Non-pigmented ciliary epithelial cell (primary cell): ENCODE measurements at places on chromosomes 2 and 18.

GRCh38 chr2:69846182-69847067, 17.0 kb downstream of the GMCL1 start:
- no peak for DNase-seq

DNA sequence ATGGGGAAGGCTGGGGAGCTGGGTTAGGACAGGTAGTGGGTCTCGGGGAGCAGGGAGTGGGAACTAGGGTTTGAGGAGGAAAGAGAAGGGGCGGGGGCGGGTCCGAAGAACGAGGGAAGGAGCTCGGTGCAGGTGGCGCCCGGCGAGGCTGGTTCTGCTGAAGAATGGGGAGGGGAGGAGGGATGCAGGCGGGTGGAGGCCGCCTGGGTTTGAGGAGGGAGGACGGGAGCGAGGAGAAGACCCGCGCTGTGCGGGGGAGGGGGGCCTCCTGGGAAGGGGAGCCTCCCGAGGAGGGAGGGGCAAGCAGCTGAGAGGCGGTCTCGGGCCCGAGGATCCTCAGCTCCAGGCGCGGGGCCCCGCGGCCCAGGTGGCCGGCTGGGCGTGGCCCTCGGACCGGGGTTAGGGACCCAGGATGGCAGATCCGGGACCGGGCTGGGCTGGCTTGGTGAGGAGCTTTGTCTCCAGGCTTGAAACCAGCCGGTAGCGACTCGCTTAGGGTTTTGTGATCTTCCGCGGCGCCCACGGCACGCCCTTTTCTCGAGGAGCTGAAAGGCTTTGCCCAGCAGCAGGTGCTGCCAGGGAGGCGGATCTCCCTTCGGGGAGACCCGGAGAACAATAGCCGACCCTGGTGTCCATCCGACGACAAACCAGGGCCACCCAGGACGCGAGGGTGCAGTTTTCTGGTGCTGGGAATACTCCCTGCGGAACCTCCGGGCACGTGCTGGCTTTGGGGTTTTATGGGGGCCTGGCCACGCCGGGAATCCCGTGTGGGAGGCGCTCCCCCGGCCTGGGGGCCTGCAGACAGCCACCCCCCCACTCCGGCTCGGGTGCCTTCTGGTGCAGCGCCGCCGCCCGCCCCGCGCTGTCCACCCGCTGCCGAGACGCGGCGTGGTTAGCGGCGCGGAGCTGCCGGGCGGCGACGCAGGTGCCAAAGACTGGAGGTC, 1.4 kb downstream of the DPYSL5 start:
- DNase-seq: no peak

- no peak for DNase-seq
These were observed 231.6 kb upstream of the SMAD2 start for GRCh38 chr18:48161911-48162698.

DNA sequence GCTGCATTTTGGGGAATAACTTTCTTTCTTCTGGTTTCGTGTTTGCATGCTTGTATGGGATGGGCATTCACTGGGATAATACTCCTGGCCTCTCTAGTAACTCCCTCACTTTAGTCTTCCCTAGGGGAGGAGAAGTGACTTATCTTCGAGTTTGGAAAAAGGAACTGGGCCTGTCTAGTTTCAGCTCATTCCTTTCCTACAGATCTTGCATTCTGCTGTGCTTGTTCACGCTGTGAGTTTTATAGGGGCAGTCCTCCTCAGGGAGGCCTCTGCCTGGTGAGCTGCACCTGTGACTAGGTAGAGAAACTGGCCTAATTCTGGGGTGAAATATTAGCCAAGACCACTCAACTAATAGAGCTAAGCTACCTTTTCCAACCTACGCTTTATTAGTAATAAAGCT, 50.9 kb downstream of the PHLPP1 start:
- no peak for DNase-seq

DNA sequence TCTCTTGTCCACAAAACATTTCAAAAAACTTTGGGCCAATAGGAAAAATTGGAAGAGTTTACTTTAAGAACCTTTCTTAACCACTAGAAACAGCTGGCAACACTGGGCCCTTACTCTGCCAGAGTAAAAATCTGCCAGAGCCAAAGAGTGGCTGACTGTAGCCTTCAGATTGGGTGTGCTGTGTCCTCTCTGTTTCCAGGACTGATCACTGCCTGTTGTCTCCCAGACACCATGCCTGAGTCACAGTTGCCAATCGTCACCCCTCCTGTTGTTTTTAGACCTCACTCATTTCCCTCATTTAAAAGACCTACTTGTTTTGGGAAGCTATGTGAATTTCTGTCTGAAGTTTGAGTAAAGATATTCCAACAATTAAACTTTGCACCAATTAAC, 159.1 kb downstream of the PPP1R1C start:
- no peak for DNase-seq

- no peak for DNase-seq
These were observed 884 bp downstream of the HES6 start for GRCh38 chr2:238238766-238239542.

DNA sequence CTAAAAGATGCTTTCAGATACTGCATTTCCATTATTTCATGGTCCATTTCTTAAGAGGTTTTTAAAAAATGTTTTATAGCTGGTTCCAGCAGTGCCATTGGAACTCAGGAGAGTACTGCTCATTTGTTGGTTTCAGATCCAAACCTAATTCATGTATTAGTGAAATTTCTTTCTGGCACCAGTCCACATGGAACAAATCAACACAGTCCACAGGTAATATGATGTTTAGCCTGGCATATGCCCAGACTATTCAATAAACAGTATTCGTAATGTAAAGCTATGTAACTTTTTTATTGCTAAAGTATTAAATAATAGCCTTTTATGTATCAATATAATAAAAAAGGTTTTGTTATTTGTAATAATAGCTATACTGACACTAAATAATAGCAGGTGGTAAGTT, 134.5 kb downstream of the BIRC6 start:
- no peak for DNase-seq

GRCh38 chr2:240296476-240297255, 138.8 kb upstream of the GPC1 start:
- DNase-seq: no peak

- DNase-seq: peak; percentile 65
These were observed 1.4 kb downstream of the GPATCH11 start for GRCh38 chr2:37085731-37086147.

- DNase-seq: no peak
These were observed 9.8 kb downstream of the TRAK2 start for GRCh38 chr2:201441409-201441808.

- no peak for DNase-seq
These were observed 1.3 kb downstream of the USP34 start for GRCh38 chr2:61469424-61470121.

DNA sequence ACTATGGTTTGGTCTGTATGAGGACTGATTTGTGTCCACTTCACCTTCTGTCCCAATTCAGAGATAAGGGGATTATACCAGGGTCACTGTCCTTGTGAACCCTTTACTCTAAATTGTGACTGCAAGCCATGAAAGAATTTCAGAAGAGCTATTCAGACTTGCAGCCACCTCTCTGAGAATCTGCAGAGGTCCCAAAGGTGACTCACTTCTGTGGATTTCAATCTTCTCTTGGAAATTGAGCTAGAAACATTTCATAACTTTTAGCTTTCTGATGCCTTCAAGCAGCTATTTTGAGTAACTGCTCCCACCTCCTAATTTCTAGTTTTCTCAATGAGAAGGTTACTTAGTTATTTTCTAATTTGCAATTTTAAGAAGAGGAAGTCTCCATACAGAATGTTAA, 1242.4 kb upstream of the ACVR2A start:
- peak; percentile 30 for DNase-seq

DNA sequence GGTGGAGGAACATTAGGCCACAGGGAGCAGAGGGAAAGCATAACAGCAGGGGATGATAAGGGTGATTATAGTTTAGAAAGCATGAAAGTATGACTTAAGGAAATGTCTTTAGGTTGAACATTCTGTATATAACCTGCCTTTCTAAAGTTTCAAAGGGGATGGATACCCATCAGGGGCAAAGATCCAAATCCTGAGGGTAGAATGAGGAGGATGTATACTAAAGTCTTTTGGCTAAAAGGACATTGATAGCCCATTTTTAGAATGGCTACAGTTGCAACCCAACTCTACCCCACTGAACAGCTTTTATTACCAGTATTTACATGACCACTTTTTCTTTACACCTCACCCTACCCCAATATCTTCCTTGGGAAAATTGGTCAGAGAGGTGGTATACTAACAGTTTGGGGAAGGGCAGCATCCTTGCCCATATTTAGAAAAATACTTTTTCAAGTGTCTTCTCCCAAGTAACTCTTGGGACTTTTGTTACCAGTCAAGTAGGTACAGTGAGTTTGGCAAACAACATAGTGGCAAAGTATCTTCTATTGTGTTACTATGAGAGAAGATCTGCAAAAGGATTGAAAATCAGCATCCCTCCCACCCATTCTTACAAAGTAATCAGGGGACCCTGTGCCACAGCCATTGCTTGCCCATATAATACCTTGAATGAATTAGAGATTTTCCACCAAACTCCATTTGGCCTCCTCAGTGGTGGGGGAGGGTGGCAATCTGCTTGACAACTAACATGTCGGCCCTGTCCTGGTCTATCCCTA, 8.3 kb downstream of the MAT2A start:
- DNase-seq: no peak

- DNase-seq: no peak
These were observed 32.0 kb upstream of the GPR55 start for GRCh38 chr2:230956827-230957755.

DNA sequence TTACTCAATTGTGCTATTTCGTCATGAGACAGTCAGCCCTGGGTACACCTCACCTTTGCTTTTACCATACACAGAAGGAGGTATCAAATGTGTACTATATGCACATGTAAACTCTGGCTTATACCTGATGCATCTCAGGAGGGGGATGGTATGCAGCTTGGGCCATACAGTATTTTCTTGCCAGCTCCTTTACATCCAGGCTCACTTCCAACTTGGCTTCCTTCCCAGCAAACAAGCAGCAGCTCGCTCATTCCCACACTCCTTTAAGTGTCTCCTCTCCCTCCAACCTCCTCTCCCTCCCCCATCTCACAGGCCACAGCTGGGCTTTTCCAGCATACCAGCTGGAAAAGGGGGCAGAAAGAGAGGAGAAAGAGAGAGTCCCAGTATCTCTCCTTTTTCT, 9.6 kb downstream of the MARCHF4 start:
- no peak for DNase-seq

DNA sequence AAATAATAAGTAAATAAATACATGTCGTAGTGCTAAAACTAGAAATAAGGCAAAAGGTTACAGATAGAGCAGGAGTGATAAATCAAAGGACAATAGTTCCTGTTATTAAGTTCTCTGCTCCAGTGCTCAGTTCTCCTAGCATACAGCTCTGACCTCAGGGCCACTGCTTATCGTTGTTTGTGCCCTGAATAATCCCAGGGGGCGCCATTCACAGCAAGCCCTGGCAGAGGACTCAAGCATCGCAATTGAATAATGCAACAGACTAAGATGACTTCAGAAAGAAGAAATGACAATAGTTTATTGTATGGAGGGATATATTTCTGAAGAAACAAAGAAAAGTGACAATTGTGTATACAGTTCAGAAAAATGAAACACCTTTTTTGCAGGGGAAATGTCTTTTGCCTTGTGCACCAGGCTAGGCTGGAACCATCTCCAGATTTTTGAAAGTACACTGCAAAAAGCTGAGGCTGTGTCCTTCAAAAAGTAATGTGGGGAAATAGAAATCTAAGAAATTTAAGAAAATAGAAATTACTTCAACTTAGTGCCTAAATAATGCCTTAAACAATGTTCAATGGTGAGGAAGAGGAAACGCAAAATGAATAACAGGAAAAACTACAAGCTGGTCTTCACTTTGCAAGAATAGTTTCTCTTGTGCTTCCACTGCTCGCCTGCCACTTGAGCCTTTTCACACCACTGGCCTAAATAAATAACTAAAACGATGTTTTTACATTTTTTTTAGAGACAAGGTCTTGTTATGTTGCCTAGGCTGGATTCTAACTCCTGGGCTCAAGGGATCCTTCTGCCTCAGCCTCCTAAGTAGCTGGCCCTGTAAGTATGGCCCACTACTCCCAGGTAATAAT, 19.0 kb upstream of the CCNYL1 start:
- no peak for DNase-seq
